Stimulated activated CD4-positive, alpha-beta T cell treated with anti-CD3 and anti-CD28 coated beads, Interleukin-1b, Interleukin-23, amount 100 ng/mL, for 1 hour (primary cell): ENCODE measurements at places on chromosomes 2 and 18.

DNA sequence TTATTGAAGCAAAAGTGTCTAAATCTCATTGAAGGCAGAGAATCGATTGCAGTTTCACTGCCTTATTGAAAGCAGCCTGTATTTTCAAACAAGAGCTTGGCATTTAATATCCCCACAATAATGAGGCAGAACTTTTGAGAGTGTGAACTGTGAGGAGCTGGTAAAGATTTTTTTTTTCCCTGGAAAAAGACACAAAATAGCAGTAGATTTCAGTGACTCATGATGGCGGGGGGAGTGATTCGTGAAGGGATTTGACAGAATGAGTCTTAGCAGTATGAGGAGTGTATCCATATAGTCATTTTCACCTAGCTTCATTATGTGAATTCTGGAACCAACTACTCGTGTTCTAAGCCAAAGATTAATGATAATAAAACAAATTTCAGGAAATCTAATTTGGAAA, 242.9 kb downstream of the ARL6IP6 start:
- DNase-seq, result no peak

GRCh38 chr18:68699043-68699442, 15.9 kb downstream of the TMX3 start:
- no peak for DNase-seq

GRCh38 chr2:239348563-239349452, 52.0 kb downstream of the HDAC4 start:
- DNase-seq, result no peak

GRCh38 chr2:239958473-239958765, 66.7 kb downstream of the NDUFA10 start:
- DNase-seq, result no peak

- no peak for DNase-seq
Observed at GRCh38 chr2:8132351-8132831, 549.5 kb upstream of the ID2 start.

DNA sequence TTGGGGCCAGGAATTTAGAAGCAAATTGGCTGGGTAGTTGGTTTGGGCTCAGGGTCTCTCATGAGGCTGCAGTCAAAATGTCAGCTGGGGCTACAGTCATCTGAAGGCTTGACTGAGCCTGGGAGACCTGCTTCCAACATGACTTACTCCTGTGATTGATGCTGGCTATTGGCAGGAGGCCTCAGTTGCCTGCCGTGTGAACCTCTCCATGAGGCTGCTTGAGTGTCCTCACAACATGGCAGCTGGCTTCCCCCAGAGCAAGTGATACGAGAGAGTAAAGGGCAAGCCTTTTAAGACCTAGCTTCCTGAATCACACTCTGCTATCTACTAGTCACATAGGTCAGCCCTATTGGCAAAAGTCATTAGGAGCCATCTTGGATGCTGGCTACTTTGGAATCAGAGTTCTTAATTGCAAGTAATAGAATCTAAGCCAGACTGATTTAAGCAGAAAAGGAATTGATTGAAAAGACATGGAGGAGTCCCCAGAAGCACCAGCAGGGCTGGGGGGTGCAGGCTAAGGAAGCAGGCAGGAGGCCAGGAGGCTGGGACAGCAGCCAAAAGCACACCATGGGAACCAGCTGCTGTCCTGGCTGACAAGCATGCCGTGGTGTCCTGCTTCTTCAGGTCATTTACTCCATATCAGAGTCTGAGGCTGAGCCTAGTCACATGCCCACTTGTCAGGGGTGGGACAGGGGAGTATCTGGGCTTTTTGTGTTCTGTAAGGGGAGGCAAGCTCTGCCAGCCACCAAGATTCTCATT, 7.8 kb upstream of the GIGYF2 start:
- no peak for DNase-seq

- DNase-seq, result no peak
Observed at GRCh38 chr18:21703241-21703820, 1.2 kb downstream of the ABHD3 start.

- no peak for DNase-seq
Observed at GRCh38 chr2:225100856-225101294, 58.6 kb upstream of the DOCK10 start.

DNA sequence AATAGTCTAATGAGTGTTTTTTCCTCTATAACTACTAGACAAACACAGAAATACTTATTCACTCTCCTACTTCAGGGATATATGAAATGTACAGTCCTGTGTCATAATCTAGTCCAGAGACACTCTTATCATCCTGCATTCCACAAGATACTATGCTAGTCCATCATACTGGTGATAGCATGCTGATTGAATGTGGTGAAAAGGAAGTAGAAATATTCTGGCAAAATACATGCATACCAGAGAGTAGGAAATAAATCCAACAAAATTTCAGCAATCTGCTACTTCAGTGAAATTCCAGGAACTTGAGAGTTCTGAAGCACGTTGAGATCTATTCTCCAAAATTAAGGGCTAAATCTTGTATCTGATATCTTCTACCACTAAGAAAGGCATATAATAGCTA, 353.9 kb downstream of the PID1 start:
- no peak for DNase-seq

- no peak for DNase-seq
Observed at GRCh38 chr2:173291412-173291811, 63.3 kb upstream of the CDCA7 start.

- DNase-seq, result no peak
Observed at GRCh38 chr18:79010802-79011201, 31.2 kb downstream of the SALL3 start.

DNA sequence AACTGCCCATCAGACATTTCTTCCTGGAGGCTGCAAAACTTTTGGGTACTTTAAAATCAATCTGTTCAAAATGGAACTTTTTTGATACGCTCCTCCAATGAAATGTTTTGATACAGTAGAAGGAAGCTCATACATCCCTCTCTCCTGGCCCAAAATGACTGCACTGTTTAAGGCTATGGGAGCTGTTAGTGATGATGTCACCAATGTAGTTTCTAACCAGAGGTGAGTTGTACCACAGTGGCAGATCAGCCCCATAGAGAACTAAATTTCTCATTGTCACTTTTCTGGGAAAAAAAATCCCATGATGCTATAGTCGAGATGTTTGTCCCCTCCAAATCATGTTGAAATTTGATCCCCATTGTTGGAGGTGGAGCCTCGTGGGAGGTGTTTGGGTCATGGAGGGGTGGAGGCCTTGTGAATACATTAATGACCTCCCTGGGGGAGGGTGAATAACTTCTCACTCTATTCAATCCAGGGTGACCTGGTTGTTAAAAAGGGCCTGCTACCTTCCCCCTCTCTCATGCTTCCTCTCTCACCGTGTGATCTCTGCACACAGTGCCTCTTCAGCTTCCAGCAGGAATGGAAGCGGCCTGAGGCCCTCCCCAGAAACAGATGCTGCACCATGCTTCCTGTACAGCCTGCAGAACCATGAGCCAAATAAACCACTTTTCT, 117.4 kb upstream of the NPAS2 start:
- no peak for DNase-seq

GRCh38 chr18:5900262-5900661, 4.9 kb upstream of the TMEM200C start:
- DNase-seq, result no peak

GRCh38 chr2:151357359-151357758, at the start of gene TNFAIP6:
TSS of gene TNFAIP6 (plus strand) at chr2:151357592. CDS start at chr2:151357667, 75 bp downstream.
- DNase-seq, result no peak

DNA sequence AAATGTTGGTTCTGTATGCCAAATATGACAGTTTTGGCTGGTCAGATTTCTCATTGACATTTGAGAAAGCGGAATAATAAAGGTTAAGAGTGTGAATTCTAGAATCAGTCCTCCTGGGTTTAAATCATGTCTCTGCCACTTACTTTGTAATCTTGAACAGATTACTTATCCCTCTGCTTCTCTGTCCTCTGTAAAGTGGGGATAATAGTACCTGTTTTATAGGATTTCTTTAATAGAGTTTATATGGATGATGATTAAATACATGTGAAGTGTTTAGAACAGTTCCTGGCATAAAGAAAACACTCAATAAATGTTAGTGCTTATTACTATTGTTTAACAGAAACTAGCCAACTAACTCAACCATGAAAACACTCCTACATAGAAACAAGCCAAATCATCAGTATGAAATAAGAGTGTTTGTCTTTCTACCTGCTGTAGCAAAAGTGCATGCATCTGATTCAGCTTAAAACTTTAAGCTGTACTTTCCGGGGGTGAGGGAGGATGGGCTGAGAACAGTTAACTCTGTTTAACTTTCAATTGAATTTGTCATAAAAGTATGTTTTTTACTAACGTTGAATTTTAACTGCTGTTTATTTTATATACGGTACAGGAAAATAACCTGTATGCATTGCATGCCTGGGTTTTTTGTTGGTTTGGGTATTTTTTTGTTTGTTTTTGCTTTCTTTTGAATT, 6.8 kb downstream of the HTR2B start:
- no peak for DNase-seq

GRCh38 chr2:162874412-162874811, 35.8 kb upstream of the KCNH7 start:
- no peak for DNase-seq

DNA sequence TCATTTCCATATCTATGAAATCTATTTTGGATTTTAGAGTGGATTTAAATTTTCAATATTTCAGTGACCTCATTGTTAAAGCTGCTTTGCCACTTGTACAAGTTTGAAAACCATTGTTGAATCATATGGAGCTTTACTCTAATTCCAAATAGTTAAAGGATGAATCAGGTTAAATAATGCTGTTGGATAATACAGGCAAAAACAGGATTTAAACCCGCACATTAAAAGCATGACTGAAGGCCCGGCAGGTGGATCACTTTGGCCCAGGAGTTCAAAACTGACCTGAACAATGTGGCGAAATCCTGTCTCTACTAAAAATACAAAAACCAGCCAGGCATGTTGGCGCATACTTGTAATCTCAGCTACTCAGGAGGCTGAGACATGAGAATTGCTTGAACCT, 68.3 kb downstream of the RIF1 start:
- no peak for DNase-seq

DNA sequence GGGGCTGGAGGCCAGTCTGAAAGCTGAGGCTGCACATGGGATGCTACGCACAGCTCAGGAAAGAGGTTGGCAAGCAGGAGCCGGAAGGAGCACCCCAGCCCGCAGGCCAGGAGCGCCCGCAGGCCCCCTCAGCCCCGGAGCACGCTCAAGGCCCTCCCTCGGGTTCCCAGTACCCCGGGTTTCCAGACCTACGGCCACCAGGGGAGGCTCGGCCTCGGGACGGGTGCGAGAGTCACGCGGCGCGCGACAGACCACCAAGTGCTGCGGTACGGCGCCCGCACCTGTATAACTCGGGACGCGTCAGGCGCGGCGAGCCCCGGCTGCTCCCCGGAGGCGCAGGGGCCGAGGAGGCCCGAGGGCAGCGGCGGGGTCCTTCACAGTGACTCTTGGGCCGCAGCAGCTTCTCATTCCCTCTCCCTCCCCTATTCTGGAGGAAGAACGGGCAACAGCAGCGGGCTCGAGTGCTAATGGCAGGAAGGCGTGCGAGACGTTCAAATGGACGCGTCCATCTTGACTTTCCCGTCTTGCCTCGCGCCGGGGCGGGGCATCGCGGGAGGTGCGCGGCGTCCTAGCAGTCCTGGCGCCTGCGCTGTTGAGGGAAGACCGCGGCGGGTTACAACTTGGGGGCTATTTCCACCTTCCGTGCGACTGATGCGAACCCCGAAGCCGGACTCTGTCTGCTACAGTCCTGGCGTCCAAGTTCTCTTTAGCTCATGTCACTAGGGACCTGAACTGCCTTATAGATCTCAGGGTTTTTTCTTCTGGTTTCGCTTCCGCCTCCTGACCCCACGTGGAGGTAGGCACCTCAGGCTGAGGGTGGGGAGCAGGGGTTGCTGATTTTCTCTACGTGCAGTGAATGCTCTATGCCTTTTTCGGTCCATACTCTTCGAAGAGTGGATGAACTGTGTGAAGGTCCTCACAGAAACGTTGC, at the start of gene ANAPC1:
TSS of gene ANAPC1 (minus strand) at position 533 of the 931 bp plus-strand sequence. CDS start 3,368 bp downstream, outside the sequence.
- DNase-seq, result peak; percentile 51

DNA sequence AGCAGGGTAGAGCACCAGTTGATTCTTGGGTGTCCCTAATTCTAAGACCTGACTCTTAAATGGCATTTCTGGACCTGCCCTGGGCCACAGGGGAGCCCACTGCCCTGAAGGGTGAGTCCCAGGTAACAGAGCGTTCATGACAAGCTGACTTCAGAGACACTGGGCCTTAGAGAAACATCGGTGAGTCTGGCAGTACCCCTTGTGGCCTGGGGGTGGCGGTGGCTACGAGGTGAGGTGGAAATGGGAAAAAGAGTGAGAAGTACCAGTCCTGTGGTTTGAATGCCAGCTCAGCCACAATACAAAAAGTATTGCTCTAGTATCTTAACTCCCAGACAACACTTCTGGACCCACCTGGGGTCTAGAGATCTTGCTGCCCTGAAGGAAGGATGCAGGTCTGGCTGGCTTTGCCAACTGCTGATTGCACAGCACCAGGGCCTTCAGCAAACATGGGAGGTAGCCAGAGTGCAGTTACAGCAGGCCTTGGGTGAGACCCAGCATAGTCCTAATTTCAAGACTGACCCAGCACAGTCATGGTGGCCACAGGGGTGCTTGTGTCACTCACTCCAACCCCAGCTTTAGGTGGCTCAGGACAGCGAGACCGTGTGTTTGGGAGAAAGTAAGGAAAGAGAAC, 44.5 kb downstream of the USP34 start:
- DNase-seq, result peak; percentile 41

GRCh38 chr18:36580266-36580665, 248.5 kb downstream of the TPGS2 start:
- DNase-seq, result no peak

DNA sequence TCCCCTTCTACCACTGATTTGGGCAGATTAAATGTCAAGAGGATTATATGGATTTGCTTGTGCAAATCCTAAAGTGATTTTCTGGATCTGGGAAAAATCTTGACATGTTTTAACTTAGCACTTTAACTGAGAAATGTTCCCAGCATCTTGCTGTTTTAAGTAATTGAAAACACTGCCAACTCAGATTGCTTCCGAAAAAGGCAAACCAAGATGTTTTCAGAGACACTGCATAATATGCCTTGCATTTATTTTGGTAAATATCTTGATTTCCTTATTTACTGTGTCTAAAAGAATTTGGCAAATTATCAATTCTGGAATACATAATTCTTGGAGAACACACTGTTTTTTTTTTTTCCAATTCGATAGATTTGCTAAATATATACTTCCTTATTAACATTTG, 385.0 kb upstream of the FAM98A start:
- DNase-seq, result no peak

- DNase-seq, result no peak
Observed at GRCh38 chr2:27583390-27583915, 611 bp downstream of the ZNF512 start.
